Caki2 (cell line): ENCODE measurements at places on chromosomes 12 and 14. TPM values are rescaled to one million over a fixed set of nuclear protein-coding genes. Genes with fewer than 3 reads are reported as not detected.

- DNase-seq = peak; percentile 81
Measured at GRCh38 chr14:30621940-30622830, at the start of gene SCFD1. SCFD1 (plus strand) TSS chr14:30622319; CDS start chr14:30622339, 20 bp downstream.

GRCh38 chr12:100993916-100994450, 199.4 kb downstream of the ANO4 start:
- no peak for DNase-seq

GRCh38 chr12:65269603-65270002, 8.9 kb upstream of the MSRB3 start:
- DNase-seq = no peak

BIN2 gene
- total RNA-seq = not detected in 2 replicates

RBM25 gene
- total RNA-seq = 1.2 and 4.5 TPM in 2 replicates

LALBA gene
- not detected in 2 replicates for total RNA-seq
